ENCODE measurements at places on chromosomes 6 and 20.

- no peak for DNase-seq
Measured at GRCh38 chr20:35506872-35507638, 22.4 kb downstream of the C20orf173 start.

GRCh38 chr6:123017104-123017682, 21.2 kb downstream of the CLVS2 start:
- DNase-seq: no peak

GRCh38 chr20:63057171-63058117, 50.7 kb upstream of the BHLHE23 start:
- DNase-seq: no peak

GRCh38 chr20:2451939-2452732, 18.5 kb downstream of the SNRPB start:
- DNase-seq: peak; percentile 40

GRCh38 chr20:45701104-45701503, 734 bp upstream of the WFDC13 start:
- no peak for DNase-seq

Measured in stimulated activated CD4-positive, alpha-beta T cell treated with anti-CD3 and anti-CD28 coated beads, Interleukin-15, amount 100 ng/mL, for 48 hours (primary cell).